ENCODE measurements at places on chromosomes 5 and 9. TPM values are rescaled to one million over a fixed set of nuclear protein-coding genes. Genes with fewer than 3 reads are reported as not detected.

Gene EIF4E1B
- total RNA-seq = not detected

GRCh38 chr5:54717870-54718269 is 200.3 kb downstream of the SNX18 start:
- no peak for DNase-seq

DNA sequence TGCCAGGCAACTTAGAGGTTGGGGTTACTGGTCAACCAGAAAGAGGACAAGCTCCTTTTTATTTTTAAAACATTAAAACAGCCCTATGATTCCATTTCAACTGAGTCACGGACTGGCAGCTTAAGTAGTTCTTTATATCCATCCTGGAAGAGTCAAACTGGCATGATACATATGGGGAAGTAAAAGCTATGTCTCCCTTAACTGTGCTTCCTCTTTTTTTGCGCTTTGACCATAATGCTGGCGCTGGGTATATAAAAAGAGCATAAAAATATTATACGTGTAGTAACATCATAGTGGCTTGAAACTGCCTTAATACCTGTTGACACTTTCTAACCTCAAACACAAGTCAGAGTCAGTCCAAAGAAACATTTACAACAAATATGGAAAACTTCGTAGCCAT is 274.4 kb downstream of the CSNK1G3 start:
- no peak for DNase-seq

- DNase-seq = no peak
Observed at GRCh38 chr5:4215143-4215542, 619.5 kb downstream of the IRX1 start.
